Jurkat, Clone E6-1 (cell line): ENCODE measurements at places on chromosomes 4 and X.
A peak's percentile ranks its signal among the peaks of the same experiment; 100 is the strongest.

DNA sequence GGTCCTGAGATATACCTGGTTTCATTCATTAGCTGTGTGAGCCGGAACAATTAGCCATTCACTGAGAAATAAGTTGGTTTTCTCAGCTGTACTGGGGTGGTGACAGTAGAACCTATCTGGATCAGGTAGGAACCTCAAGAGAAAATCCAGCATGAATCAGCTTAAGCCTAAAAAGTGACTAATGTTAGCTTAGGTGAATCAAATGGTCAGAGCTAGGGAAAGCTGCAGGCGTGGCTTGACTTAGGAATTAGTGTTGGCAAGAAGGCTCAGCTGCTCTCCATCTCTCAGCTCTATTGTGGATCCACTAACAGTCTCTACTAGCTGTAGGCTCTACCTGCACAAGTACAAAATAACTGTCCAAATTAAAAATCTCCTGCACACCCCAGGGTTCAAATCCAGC lies 1025.5 kb downstream of the RAB28 start:
- no peak for DNase-seq

GRCh38 chrX:115679460-115679859 lies 118.5 kb downstream of the PLS3 start:
- peak; percentile 0 for DNase-seq

DNA sequence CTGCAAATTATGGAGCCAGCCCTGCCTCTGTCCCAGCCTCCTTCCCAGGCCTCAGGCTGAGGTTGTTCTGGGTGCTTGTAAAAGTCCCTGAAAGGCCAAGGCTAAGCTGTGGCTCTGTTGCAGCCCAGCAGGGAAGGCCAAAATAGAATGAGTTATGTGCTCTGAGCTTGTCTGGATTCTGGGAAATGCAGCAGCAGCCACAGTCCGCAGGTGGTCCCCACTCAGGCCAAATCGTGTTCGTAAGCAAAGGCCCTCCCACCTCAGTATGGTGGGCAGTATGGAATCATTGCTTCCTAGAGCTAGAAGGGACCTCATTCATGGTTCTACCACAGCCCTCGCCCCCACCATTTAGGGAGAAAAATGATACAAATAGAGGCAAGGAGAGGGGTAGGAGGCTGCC lies 4.7 kb upstream of the TCEAL1 start:
- DNase-seq: no peak

DNA sequence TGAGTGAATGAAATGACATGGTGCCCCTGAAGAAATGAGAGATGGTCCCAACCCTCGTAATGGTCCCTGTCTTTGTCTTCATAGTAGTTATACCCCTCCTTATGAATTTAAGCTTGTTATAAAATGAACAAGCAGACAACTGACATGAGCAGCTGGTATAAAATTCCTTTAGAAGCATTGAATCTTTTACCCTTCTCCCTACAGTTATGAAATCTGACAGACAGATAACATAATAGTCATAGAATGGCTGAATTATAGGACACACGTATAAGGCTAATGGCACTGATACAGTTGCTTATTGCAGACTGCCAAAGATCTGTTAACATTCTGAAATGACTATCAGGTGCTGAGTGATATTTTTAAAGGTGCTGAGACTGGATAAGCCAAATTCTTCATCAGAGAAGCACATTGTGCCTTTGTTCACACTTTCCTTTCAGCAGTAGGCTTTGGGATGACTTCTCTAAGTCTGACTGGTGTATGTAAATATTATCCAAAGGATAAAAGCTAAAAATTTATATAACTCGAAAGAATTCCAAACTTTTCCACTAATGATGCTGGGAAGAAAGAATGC lies 47.4 kb upstream of the PDGFC start:
- no peak for DNase-seq

GRCh38 chrX:75229774-75230173 lies 44.1 kb upstream of the UPRT start:
- DNase-seq: peak; percentile 82

DNA sequence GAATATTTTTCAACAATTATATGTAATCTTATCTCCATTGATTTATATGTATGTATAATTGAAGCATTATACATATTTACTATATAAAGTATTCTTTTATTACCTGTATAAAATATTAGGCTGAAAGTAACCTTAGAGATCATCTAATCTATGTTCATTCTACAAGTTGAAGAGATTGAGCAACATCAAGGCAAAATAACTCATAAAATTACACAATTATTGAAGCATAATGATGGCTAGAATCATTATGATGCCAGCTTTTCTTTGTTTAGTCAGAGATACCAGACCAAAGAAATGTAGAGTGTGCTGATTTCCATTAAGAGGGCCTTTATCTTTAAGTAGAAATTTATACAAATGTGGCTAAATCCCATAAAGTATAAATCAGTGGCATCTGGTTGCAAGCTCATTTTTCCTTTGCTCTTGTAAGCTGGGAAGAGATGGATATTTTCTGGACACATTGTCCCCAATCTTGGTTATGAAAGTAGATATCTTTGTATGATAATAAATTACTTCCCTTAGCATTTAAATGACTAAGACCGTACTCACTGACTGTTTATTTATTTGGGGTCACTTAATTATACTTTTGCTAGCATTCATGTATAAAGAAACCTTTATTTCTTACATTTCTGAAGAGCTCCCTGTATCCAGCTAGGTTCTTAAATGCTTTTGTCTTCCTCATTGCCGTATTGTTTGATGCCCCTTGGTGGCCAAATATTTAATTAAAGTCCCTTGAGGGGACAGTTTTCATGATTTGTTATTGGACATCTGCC lies 339.8 kb downstream of the PCDH7 start:
- DNase-seq: no peak

- DNase-seq: no peak
Observed at GRCh38 chr4:7124689-7125442, 57.0 kb upstream of the GRPEL1 start.

DNA sequence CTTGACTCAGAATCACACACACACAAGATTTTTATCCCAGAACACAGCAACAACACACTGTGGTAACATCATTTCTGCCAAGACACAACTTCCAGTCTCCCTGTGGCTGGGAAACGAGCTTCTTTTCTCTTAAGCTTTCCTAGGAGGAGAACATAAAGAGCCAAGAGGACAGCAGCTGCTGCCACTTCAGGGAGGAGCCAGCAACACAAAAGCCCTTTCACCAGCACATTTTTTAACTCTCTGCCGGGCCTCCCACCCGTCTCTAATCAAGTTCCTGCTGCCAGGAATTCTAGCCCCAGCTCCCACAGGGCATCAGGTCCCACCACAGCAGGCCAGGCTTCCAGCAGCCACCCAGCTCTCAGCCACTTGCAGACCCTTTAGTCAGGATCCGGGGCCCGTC lies 22.4 kb downstream of the FAT1 start:
- DNase-seq: no peak

- no peak for DNase-seq
Observed at GRCh38 chr4:5626913-5627312, 81.4 kb downstream of the EVC2 start.

- no peak for DNase-seq
Observed at GRCh38 chrX:149829751-149830191, 48.0 kb downstream of the MAGEA9 start.

DNA sequence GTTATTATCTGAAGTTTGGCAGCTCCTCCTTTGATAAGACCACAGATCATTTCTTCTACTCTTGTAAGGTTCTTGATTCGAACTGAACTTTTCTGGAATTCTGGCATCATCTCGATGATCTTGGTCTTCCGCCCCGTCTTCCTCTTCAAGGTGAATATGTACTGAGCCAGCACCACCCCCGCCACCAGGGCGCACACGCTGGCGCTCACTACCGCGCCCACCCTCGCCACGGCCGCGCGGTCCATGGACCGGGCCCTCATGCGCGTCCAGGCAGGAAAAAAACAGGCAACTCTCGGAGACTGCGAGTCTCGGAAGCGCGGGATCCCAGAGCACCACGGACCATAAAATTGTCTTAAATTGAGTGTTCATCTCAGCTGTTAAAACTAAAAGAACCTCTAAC lies 458.4 kb upstream of the NDST3 start:
- DNase-seq: no peak

- no peak for DNase-seq
Observed at GRCh38 chrX:46577221-46578005, 3.8 kb downstream of the CHST7 start.

DNA sequence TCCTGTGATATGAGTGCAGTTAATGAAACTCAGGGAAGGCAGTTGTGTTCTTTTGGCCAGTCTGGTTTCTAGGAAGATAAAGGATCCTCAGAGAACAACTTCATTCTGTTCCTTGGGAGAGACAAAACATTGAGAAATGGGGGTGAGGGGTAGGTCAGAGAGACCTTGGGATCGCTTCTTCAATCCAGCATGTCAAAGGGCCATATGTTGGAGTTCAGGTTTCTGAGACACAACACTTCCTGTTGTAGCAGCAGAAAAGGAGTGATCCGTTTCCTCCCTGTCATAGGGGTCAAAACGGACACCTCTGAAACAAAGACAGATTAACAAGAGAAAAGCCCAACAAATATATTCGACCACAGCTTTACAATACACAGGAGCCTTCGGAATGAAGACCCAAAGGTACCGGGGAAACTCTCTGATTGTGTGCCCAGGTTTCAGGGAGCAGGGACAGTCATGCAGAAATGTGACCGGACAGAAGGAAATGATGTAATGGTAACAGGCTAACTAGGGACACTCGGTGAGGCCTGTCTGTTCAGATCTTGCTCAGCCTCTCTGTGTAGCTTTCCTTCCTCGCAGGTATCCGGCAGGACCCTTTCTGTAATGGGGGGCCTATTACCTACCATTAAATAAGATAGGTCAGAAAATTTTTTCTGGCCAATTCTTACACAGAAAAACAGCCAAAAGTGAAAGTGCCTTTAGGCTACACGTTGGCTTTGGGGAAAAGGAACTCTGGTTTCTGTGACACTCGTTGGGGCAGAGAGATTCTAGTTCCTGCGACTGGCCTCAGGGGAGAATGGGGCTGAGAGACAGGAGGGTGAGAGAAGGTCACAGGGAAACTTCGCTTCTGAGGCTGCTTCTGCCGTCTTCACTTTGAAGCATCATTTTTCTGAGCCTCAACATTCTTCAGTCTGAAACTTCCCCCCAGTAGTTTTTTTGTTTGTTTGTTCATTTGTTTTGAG lies 103.3 kb upstream of the TLR3 start:
- no peak for DNase-seq

- no peak for DNase-seq
Observed at GRCh38 chr4:169899295-169899694, 126.9 kb downstream of the MFAP3L start.

GRCh38 chr4:184503869-184504300 lies 29.5 kb upstream of the IRF2 start:
- DNase-seq: no peak

- DNase-seq: no peak
Observed at GRCh38 chr4:87974856-87975462, 555 bp upstream of the SPP1 start.
